ENCODE measurements at places on chromosomes 5 and 9. TPM values are rescaled to one million over a fixed set of nuclear protein-coding genes. Genes with fewer than 3 reads are reported as not detected.

DNA sequence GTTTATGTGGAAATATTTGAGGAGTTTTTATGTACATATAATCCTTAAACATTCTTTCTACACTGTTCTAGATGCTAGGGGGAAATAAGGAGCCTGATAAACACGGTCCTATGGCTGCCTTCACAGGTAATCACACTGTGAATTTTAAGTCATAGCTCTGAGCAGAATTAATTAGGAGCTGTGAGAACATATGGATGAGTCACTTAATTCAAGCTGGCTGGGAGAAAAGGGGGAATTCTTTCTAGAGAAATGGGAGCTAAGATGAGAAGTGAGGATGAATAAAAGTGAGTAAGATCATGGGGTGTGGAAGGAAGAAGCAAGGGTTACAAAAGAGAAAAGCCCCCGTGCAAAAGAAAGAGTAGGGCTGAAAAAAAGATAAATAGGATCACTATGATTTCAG, 290.8 kb downstream of the DNAH5 start:
- no peak for DNase-seq

GRCh38 chr5:131081374-131081773, 83.7 kb downstream of the HINT1 start:
- DNase-seq = no peak

DNA sequence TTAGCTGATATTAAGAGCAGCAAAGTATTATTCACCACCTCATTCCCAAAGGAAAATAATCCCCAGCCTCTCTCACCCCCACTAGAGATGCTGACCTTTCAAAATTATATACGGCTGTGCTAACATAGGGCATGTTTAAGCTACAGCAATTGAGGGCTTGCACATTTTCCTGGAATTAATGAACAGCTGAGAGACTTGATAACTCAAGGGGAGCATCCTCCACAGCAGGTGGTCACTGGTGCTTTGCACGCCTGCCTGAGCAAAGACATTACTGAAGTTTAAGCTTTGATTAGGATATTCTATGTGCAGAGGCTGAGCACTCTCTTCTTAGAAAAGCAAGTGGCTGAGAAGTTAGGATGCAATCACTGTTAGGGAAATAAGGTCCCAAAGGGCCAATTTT, 230.9 kb downstream of the FAM114A2 start:
- no peak for DNase-seq

DNA sequence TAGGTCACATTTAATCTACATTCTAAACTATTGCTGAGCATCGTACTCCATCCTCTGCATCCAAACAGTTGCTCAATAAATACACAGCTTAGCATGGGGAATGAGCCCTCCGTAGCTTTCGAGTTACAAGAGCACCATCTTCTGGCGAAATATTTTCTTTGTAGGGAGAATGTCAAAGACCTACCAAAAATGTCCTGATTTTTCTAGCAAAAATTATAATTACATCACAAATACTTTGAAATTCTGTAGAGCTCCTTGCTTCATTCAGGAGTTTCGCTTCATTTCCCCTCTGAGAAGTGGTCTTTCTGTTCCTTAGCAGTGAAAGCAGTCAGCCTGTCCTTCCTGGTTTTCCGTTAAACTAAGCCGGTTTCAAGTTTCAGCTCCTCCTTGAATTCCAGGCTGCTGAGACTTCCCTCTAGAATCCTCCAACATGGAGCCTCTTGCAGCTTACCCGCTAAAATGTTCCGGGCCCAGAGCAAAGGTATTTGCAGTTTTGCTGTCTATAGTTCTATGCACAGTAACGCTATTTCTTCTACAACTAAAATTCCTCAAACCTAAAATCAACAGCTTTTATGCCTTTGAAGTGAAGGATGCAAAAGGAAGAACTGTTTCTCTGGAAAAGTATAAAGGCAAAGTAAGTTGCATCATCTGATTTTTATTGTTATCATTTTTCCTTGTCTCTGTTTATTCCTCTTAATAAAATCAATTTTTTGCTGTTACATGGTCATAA, at the start of gene GPX8:
TSS of gene GPX8 (plus strand) at position 409 of the 730 bp plus-strand sequence. CDS start at position 431, 22 bp downstream.
- peak; percentile 27 for DNase-seq

DNA sequence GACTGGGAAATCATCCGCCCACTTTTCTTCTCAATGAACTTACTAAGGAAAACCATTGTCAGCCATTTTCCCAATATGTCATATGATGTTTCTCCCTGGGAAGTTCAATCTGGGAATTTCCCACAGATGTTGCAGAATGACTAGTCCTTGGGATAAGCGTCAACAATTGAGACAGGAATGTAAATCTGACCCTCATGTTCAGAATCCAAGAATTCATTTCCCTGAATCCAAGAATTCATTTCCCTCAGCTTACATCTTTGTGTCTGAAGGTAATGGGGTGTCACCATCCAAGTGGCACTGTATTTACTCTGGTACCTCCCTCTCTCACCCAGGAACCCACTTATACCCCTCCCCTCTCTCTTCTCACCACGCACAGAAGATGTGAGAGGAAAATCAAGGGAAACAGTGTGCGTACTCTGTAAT, 7.4 kb downstream of the KLF9 start:
- DNase-seq = no peak

DNA sequence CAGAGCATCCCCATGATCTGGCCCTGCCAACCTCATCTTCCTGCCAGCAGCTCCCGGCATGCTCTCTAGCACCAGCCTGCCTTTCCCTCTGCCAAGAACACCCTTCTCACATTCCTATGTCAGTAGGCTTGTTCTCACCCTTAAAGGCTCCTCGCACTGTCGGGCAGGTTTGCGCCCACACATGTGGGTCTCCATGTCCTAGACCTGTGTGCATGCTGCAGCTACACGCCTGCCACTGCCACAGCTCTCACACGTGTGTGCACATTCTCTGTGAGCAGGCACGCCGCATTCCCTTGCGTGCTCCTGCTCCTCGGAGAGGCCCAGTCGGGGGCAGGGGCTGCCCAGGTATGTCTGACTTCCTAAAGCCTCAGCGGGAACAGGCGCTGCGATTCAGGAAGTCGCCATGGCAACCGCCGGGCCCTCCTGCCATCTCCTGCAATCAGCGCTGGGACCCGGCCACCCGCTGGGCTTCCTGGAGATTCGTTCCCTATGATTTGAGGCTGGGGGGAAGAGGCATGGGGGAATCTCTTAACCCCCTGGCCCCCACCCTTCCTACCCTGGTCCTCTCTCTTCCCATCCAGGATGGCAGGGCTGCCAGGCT, 28.1 kb downstream of the NDUFA8 start:
- no peak for DNase-seq

DNA sequence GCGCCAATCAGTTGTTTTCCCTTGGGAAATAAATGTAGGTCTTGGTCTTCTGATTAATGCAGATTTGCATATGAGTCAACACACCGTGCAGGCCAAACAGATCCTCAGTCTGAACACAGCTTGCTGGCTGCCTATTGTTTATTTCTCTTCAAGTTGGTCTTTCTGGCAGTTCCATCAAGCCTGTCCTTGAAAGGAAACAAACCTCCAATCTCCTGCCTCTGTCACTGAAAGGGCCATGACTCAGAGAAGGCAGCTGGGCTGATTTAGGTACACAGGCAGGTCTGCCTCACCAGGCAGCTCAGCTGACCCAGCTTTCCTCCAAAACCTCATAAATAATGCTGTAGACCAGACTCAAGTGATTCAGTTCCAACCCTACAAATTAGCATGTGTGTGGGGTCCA, 175.9 kb downstream of the MAN2A1 start:
- DNase-seq = peak; percentile 16

DNA sequence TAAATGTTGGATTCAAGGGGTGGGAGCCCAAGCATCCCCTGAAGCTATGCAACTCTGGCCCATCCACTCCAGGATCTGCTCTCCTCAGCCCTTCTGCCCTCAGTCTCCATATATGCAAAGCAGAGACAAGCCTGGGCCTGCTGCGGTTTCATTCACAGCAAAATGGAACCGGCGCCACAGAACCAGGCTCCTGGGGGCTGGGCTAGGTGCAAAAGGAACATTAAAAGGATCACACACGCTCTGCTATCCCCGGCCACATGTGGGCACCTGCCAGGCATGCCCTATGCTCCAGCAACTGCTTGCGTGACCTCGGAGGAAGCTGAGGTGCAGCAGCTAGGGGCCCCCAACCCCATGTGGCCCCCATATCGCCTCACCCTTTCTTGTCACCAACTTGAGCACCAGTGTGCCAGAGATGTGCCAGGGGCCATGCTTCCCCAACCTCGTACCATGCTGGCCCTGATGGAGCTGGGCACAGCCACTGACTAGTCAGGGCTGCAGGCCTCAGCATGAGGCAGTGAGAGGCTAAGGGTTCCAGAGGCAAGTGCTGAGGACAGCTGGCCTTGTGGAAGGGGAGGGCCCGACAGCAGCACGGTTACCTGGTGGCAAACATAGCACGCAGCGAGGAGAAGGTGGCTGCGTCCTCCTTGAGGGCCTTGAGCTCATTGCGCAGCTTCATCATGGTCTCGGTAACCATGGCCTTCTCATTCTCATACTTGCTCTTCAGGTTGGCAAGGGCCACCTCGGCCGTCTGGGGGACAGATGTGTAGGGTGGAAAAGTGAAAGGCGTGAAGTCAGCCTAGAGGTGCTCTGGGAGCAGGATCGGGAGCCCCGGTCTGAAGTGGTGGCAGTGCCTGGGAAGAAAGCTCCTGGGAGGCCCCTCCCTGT, 47.2 kb downstream of the BICD2 start:
- DNase-seq = no peak

DNA sequence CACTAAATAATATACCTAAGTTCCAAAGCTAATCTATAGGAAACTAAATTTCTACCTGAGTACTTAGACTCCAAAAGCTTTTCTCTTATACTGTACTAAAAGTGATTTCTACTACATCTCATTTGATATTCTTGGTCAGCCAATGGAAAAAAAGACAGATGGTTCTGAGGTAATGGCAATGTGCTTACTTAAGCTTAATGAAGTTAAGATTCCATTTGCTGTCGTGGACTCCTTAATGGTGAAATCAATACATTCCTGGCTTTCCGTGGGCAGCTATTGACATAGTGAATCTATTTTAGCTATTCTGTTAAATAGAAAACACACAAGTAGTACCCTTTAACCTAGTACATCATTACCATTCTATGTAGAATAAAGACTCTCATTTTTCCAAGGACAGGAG, 1825.6 kb upstream of the CDH9 start:
- DNase-seq = no peak

GRCh38 chr5:142015781-142016533, 3.1 kb upstream of the GNPDA1 start:
- peak; percentile 69 for DNase-seq

DNA sequence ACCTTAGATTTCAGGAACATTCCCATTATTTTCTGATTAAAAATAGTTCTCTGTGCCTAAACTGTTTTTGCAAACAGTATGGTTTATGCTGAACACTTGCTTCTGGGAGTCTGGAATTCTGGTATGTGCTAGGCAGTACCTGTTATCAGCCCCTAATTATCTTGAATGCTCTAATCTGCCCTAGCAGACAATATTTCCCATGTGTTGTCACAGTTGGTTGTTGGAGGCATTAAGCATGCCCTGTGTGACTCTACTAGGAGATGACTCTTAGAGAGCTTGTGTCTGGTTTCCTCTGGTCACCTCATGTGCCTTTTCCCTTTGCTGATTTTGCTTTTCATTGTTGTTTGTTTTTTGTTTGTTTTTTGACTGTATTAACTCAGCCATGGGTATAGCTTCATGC, 36.6 kb downstream of the UHRF2 start:
- DNase-seq = no peak

- no peak for DNase-seq
These were observed 38.9 kb downstream of the SLC9A3 start for GRCh38 chr5:485113-485945.

DNA sequence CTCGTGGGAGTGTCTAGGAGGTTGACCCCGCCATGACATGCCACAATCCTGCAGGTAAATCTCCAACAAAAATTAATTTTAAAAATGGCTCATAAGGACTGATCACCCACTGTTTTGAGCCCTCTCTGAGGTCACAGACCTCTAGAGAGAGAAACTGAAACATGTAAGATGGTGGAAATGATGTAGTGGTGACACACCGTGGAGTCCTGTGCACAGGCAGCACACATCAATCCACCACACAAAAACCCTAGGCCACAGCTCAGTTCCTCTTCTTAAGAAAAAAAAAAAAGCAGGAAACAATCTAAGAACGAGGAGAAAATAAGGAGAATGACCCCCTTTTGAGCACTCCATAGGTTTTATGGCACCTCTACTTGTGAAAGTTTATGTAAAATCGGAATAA, 93.8 kb upstream of the FAM120A start:
- peak; percentile 41 for DNase-seq

- DNase-seq = no peak
These were observed 88.5 kb upstream of the SPDL1 start for GRCh38 chr5:169494941-169495548.

DNA sequence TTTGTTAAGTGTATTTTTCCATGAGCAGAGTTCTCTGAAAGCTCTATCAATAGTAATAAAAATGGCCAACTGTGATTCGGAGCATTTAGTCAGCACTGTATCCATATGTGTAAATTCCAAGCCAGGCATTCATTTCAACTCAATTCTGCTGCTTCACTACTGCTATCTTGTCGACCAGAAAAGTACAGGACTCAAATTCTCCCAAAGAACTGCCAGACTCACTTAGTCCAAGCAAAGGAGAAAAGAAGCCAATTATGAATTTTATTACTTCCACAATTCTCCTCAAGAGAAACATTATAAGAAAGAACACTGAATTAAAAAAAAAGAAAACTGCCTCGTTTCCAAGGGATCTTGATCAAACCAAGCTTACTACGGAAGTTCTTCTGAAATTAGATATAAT, 906.3 kb upstream of the DMAC1 start:
- DNase-seq = no peak

GRCh38 chr9:87771316-87772006, 45.5 kb downstream of the CTSL start:
- no peak for DNase-seq

- DNase-seq = no peak
These were observed 298.7 kb downstream of the CDH12 start for GRCh38 chr5:22554475-22554874.

GRCh38 chr5:52648726-52649125, 139.0 kb upstream of the ITGA1 start:
- DNase-seq = no peak

Gene MPDZ
- not detected for total RNA-seq

Gene ZNF608
- total RNA-seq = not detected

Gene FUBP3
- total RNA-seq = 36.4 TPM

Gene PPP3R2
- total RNA-seq = not detected

Gene TOR1B
- 22.1 TPM for total RNA-seq

Gene PLAA
- 36.5 TPM for total RNA-seq

Gene ANKRA2
- total RNA-seq = 18.4 TPM

All from activated CD4-positive, alpha-beta T cell treated with anti-CD3 and anti-CD28 coated beads for 36 hours (primary cell).